ENCODE measurements at places on chromosomes 7 and 10.

GRCh38 chr7:94061326-94061725, 57.2 kb upstream of the BET1 start:
- DNase-seq, result no peak

DNA sequence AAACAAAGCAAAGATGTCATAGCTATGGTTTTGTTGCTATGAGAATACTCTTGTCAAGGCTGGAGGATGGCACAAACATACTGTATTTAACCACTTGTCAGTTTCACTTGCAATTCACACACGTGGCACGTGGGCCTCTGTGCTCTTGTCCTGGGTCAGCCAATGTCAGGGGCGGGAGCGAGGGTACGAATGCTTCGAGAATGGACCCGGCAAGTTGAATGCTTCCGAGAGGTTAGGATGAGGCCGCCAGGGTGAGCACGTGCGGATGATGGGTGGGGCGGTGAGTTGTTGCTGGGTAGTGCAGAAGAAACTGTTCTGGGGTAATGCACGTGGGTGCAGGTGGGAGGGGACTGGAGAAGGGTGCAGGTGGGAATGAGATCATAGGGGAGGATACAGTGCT, 10.4 kb upstream of the OCM2 start:
- DNase-seq, result no peak

GRCh38 chr7:50149369-50149768, 56.3 kb upstream of the ZPBP start:
- DNase-seq, result no peak

DNA sequence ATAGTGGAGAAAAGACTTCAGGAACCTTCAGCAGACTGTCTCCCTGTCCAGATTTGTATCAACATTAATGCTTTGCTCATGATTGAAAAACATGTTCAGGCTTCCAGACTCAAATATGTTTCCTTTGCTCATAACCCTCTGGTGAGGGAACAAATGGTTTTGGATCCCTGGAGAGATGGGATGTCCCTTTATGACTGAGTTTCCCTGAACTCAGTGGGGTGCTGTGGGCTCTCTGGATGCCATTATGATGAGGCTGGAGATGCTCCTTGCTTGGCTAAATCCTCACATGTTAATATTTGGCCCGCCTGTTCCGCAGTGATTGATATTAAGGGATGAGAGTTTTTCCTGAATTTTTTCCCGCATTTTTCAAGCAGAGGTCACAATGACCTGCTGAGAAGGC, 749.4 kb downstream of the SUGCT start:
- DNase-seq, result no peak

DNA sequence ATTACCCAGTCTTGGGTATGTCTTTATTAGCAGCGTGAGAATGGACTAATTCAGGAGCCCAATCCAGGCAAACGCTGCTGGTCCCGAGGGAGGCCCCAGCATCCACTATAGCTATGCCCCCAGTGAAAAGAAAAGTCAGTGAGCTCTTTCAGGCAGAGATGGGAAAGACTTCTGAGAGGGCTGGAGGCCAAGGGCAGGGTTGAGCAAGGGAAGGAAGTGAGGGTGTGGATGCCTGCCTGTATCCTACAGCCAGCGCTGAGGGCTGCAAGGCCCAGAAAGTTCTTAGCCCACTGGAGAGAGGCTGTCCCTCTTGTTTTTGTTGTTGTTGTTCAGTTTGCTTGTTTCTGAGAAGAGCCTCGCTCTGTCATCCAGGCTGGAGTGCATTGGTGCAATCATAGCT, 261.6 kb downstream of the ZEB1 start:
- no peak for DNase-seq

DNA sequence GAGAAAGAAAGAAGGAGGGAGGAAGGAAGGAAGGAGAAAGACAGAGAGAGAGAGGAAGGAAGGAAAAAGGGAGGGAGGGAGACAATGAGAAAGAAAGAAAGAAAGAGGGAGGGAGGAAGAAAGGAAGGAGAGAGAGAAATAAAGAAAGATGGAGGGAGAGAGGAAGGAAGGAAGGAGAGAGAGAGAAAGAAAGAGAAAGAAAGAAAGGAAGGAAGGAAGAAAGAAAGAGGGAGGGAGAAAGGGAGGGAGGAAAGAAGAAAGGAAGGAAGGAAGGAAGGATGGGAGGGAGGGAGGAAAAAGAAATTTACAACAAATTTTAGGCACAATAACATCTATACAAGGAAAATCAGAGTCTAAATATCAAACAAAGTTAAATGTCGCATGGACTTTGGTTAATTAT, 332.6 kb upstream of the KLF6 start:
- DNase-seq, result no peak

- no peak for DNase-seq
Measured at GRCh38 chr10:51501396-51501795, 198.0 kb downstream of the CSTF2T start.

DNA sequence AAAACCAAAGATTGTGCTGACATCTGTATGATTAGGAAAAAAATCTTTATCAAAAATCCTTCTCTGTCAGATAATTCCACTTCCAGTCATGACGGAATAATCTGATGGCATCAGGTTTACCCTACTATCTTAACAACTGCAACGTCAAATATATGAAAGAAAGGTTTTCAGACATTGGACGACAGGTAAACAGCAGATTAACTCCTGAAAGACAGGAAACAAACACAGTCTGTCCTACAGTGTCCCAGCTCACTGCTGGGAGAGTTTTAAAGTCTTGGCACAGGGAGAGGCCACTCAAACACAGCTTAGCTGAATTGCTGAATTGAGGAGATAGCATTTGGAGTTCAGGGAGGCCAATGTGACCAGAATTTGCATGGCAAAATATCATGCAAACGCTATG, 186.3 kb upstream of the KCTD7 start:
- DNase-seq, result no peak

All from NCI-H2029 (cell line).